ENCODE measurements at places on chromosomes 7 and 10. TPM values are rescaled to one million over a fixed set of nuclear protein-coding genes. Genes with fewer than 3 reads are reported as not detected.

The IRF5 gene
- total RNA-seq, result 25.5 TPM

DNA sequence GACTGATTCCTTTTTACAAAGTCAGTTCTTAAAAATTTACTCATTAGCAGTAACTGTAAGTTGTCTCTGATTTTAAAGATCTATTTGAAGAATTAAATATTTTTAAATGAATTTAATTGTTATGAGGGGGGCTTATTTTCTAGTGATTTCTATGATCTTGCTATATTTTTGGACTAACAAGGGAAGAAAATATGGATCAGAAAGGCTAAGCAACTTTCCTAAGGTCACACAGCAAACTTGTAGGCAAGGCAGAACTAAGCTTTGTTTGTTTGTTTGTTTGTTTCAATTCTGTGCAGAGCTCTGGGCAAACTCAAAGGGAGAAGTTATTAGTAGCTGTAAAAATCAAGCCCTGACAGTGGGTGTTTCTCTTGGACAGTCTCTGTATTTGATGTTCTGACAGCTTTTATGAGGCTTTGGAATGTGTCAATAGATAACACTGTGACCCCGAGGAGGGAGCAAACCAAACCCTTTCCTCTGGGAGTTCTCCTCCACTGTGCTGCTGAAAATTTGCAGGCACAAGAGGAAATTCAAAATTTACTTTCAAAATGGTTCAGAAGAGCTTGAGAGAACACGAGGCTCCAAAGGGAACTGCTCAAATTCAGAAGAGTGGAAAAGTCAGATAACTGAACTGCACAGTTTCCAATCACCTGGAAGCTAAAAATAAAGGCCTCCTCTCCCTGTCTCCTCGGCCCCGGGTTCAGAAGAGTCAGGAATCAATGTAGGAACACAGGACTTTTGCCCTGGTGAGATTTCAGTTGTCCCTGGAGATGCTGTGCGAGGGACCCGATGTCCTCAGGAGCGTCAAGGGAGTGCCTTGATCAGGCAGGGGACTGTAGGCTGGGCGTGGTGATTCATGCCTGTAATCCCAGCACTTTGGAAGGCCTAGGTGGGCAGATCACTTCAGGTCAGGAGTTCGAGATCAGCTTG, 325.7 kb downstream of the GATA3 start:
- no peak for DNase-seq

DNA sequence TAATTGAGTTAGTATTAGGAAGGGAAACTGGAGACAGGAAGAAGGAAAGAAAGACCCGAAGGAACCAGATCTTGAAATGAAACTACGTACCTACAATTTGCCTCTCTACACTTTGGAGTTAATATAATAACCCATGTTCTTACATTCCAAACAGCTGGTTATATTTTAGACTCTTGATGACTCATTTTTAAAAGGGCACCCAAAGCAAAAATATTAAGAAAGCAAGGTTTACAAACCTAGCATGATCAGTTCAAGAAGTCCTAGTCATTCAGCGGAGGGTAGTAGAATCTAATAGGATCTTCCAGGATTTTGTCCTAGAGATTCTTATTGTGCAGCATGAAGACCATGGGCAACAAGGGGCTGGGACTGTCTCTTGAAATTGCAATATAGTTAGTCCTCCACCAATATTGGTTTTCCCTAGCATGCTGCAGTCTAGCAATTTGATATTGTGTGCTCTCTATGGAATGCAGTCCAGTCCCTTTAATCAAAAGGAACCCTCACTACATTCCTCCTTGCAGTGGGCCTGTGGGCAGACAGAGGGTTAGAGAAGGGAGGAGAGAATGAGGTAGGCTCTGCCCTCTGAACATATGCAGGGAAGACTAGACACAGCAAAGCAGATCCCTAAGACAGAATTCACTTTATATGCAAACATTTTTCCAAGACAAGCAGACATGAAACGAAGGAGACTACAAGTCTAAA, 230.3 kb downstream of the INHBA start:
- no peak for DNase-seq

GRCh38 chr10:13527864-13528122, 1.0 kb downstream of the BEND7 start:
- no peak for DNase-seq

DNA sequence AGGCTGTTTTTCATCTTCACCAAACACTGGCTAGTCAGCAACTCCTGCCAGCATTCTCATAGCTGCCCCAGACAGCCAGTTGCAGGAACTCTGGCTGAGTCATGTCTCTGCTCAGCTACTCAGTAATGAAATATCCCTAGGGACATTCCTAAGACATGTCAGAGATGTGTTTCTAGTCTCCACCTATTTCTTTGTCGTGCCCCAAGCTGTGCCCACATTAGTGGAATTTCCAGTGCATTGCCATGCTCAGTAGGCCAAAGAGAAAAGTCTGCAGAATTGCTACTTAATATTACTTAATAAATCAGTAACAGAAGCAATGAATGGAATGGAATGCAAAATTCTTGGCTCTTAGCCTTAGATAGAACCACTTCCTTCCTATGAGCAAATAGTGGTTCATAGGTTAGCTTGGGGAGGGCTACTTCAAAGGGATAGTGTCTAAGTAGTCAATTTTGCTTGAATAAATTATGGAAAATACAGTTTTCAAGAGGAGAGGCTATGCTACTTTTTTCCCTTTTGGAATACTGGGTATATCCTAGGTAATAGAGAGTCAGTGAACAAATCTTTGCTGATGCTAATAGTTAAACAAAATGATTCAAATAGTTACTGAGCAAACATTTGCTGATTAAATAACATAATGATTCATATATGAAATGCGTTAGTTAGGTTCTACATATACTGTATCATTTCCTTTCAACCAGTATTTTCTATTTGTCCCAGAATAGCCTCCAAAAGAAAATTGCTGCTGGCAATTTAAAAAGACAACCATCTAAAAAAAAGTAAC, 23.6 kb upstream of the SEMA3C start:
- no peak for DNase-seq

- no peak for DNase-seq
These were observed 12.3 kb downstream of the AUTS2 start for GRCh38 chr7:69610374-69611084.

DNA sequence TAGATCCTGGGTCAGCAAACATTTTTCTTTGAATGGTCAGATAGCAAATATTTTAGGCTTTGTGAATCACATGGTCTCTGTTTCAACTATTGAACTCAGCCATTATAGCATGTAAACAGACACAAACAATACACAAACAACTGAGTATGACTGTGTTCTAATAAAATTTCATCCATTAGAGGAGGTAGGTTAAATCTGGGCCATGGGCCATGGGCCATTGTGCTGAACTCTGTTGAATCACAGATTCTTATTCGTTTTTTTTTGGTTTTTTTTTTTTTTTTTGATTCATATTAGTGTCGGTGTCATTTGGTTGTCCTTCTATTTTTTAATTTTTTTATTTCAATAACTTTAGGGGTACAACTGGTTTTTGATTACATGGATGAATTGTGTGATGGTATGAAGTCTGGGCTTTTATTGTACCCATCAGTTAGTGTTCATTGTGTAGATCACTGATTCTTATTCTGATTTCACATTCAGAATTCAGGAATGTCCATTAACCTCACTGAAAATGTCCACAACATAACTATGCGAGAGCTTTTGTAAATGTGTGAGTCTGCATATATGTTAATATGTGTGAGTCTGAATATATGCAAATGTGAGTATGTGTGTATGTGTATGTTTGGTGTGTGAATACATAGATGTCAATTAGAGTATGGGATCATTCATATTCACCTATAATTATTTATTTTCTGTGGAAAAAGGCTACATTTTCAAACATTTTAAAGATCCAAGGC, 443.7 kb upstream of the GRM3 start:
- DNase-seq, result no peak

DNA sequence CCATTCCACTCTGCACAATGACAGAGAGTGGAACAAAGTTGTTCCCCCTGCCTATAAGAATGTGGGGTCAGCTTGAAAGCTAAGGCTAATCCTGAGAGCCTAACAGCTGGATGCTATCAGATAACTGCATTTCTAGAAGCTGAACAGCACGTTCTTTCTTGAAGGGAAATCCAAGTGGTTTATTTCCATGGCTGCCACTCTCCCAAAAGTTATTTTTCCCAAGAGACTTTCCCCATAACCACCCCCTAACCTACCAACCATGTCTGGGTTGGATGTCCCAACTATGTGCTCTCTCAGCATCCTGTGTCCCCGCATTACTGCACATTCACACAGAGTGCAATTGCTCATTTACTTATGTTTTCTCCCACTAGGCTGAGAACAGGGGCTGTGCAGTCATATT, 140.7 kb upstream of the ANKRD1 start:
- DNase-seq, result no peak

- peak; percentile 5 for DNase-seq
These were observed 42.1 kb downstream of the GSDME start for GRCh38 chr7:24715171-24715570.

The FUOM gene
- total RNA-seq, result 11.2 TPM

DNA sequence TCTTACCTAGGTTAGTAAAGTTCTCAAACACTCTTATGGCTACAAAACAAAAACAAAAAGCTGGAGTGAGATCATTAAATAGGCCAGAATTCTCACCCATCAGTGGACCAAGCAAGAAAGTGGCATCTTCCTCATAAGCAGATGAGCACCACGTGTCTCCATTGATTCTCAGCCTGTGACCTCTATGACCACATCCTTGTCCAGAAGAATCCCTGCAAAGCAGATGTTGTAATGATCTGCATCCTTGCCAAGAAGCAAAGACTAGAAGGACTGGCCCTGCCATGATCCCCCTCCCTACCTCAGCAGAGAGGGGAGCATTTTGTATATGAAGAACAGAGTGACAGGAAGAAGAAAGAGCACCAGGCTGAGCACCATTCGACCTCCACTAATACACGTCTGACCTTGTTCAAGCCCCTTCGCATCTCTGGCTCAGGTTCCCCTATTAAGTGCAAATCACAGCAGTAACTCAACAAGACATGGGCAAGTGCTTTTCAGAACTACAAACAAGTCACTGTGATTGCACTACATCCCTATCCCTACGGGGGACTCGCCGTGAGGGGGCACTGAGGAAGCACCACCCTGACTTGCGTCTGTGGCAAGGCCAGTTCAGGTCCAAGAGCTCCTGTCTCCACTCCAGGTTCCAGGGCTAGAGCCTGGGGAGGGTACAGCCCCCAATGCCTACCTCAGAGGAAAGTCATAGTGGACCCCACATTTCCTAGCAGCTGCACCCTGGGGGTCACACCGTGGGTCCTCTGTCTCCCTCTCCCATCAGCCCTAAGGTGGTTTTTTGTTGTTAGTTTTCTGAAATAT, 22.2 kb upstream of the RASSF4 start:
- no peak for DNase-seq

DNA sequence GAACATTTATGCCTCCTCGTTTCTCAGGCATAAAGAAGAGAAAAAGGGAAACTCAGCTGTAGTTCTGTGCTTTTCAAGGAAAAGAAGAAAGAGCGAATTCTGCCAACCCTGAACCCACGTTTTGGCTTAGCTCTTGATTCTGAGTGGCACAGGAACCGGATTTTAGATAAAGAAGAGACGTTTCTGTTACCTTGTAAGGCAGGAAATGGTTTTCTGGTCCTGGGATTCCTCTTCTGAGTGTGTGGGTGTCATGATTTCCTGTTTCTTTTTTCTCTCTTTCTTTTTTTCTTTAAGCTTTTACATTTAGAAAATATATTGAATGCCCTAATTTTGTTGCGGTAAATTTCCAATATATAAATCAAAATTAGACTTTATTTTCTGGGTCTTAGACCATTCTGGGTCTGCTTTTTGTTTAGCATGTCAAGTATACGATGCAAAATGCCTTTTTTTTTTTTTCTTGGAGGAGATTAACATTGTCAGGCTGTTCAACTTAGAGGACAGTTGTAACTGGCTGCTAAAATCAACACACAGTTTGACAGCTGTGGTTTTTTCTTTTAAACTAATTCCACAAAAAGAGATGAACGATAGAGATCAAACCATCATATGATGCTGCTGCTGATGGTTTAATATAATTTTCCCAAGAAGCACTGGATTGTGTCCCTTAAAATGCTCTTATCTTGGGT, 190.8 kb downstream of the GATA3 start:
- no peak for DNase-seq

The IDI2 gene
- total RNA-seq, result not detected

DNA sequence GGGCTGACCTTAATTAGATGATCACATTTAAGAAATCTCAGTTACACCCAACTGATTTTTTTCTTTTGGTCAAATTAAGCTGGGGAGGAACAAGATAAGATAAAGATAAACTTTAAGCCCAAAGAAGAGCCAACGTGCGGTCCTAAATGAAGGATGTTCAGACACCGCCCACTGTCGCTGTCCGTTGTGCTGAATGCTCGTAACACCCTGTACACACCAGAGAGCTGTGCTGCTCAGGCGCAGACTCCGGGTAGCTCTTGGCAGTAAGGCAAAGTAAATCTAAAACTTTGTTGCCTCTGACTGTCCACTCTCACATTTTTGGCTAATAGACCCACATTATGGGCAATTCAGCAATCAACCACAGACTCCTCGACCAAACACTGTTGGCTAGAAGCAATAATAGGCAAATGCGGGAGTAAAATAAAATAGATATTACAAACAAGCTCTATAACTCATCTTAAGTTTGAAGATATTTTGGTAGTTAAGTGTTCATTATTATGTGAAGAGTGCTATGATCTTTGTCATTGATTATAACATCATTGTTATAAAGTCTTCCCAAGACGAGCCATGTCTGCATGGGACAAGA, 57.1 kb downstream of the PLPP4 start:
- peak; percentile 19 for DNase-seq

DNA sequence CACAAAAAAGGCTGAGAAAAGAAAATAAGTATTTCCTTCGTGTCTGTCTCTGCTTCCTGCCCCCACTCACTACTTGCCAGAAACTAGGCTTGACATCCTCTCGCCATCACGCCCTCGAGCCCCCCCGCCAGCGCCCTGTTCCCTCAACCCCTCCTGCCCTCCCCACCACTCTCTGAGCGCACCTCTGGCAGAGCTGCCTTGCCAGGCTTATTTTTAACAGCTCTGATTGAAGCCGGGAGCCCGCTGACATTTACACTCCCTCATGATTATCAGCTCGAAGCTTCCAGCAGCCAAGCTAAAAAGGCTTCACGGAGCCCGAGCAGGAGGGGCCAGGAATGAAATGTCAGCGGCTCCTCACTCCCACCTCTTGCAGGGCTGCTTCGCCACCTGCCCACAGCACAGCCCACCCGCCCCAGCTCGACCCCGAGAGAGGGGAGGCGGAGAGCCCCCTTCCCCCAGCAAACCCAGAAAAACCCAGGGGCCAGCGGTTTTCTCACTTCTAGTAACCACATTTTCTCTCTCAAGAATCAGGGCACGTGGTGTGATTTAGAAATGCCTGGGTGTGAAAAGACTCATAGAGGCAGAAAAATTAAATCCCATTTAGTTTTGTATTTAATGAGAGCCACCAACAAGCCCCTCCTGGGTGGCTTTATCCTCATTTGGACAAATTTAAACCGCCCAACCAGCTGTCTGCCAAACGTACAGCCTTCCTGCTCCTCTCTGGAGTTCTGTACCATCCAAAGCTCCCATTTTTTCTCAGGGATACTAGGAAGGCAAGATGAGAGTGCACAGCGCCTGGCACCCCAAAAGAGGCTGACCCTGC, 89.3 kb downstream of the SLIT1 start:
- DNase-seq, result no peak

DNA sequence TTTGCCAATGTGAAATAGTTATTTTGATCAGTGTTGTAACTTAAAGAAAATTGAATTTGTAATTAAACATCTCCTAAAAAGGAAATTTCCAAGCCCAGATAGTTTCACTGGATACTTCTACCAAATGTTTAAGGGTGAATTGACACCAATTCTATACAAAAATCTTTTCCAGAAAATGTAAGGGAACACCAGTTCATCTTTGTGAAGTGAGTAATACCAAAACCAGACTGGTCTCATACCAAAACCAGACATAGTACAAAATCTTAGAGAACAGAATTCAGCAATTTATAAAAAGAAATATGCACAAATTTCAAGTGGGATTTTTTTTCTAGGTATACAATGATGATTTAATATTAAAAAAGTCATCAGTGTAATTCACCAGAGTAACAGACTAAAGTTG, 86.0 kb upstream of the ZNF32 start:
- no peak for DNase-seq
